Naive B cell (primary cell): ENCODE measurements at places on chromosomes 3 and 15.

DNA sequence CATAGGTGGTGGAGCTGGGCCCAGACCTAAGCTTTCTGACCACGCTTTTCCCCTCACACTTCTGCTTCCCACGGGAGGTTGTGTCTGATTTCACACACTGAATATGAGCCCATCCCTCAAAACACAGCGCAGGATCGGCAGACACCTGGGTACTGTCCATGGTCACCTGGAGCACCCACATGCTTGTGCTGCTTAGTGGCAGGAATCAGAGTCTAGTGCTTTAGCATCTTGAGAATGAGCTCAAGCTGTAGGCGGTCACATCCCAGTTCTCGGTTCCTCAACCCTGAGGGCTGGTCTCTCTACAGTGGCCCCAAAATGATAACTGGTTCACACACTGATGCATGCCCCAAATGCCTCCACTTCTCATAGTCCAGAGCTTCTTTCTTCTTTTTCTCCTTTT lies 111.0 kb downstream of the SEMA5B start:
- DNase-seq = no peak

GRCh38 chr3:181076558-181076957 lies 87.0 kb upstream of the DNAJC19 start:
- DNase-seq = no peak

GRCh38 chr3:4421121-4421520 lies 45.9 kb downstream of the SUMF1 start:
- no peak for DNase-seq

GRCh38 chr3:74442683-74443082 lies 171.8 kb downstream of the CNTN3 start:
- no peak for DNase-seq

DNA sequence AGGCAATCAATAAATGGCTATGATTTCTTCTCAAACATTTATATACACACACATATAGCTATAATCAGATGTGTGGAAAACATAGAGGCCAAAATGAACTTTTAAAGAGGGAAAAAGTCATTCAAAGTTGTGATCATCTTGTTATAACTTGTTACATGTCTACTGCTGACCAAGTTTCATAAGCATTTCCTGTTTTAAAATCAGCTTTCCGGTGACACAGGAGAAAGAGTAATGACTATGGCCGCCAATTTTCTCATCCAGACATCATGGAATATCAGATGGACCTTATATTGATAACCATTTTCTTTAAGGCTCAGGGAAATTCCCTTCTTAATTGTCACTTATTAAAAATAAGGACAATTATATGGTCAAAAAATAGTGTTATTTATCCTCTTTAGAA lies 71.7 kb upstream of the AGTR1 start:
- DNase-seq = no peak

- no peak for DNase-seq
Measured at GRCh38 chr15:67820992-67821783, 4.1 kb upstream of the SKOR1 start.

- DNase-seq = peak; percentile 7
Measured at GRCh38 chr15:29139540-29140459, 129.8 kb downstream of the NSMCE3 start.

GRCh38 chr3:160616311-160616710 lies 50.9 kb upstream of the KPNA4 start:
- no peak for DNase-seq

- DNase-seq = no peak
Measured at GRCh38 chr3:65902304-65902793, 136.4 kb downstream of the MAGI1 start.

- no peak for DNase-seq
Measured at GRCh38 chr3:15797642-15798303, at the start of gene ANKRD28. Gene ANKRD28 (minus strand): TSS chr3:15797979. CDS start chr3:15796521, 1,458 bp downstream.

DNA sequence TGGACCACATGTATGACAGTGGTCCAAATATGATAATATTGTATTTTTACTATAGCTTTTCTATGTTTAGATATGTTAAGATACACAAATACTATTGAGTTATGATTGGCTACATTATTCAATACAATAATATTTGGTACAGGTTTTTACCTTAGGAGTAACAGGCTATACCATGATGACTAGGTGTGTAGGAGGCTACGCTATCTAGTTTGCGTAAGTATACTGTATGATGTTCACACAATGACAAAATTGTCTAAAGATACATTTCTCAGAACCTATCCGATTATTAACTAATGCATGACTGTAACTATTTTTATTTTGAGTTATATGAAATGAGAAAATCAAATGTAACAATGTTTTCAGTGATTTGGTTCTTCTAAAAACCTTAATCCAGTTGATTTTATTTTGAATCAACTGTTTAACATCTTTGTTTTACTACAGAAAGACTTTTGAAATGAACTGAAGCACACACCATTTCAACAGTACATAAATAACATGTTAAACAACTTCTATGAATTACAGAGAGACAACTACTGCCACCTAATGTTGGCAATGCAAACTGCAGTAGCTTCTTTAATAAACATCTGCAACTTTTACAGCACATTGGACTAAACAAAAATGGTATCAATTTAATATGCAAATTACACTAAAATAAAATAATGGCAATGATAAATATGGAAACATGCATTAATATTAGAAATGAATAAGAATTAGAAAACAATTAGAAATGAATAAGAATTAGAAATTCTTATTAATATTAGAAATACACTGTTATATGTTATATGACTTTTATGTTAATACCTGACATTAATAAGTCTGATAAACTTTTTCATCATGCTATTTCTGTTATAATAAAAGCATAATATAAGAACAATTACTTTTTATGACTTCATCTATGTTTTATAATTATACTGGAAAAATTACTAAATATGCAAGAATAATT lies 255.7 kb downstream of the MBNL1 start:
- DNase-seq = peak; percentile 46

- DNase-seq = no peak
Measured at GRCh38 chr15:35150361-35150760, 65.3 kb upstream of the NANOGP8 start.

GRCh38 chr3:6935970-6936369 lies 75.1 kb downstream of the GRM7 start:
- DNase-seq = no peak

DNA sequence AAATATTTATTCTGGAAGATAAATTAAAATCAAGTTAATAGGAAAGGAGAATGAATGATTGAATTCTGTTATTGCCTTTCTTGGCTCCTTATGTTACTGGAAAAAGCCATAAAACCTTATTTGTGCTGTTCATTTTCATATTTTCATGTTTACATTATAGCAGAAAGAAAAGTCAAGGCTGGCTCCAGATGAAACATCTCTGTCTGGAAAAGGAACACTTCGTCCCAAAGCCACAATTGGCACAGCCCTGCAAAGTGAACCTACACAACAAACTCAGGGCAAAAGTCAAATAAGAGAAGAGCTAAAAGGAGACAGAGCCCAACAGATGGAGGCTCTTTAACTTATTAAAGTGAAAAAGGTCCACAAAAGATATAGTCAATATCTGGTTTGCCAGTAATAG lies 73.4 kb downstream of the GTPBP8 start:
- DNase-seq = no peak

- DNase-seq = no peak
Measured at GRCh38 chr3:182284793-182285192, 508.5 kb upstream of the ATP11B start.

DNA sequence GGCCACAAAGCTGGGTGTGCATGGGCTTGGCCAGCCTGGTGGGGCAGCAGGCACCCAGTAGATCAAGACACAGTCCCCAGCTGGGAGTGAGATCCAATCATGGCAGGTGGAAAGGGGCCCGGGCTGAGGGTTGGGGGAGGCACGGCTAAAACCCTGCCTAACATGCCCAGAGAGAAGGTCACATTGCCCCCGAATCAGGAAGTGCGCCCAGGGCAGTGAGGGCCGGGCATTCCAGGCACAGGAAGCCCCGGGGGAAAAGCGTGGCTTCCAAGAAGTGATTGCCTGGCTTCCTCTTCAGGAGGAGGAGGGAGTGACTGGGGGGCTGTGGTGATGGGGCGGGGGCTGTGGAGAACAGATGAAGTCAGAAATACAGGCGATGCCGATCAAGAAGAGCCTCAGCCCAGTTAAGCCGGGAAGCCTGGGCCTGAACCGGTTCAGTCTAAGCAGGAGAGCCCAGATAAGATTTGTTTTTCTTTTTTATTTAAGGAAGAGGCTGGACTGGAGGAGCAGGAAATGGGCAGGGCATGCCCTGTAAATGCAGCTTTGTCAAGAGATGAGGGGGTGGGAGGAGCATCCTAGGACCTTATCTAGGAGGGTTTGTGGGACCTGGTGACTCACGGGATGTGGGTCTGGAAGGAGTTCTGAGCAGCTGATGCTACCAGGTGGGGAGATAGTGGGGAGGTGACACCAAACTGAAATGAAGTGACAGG lies 83.9 kb downstream of the CHSY1 start:
- DNase-seq = peak; percentile 14

GRCh38 chr3:69309814-69310213 lies 76.1 kb downstream of the FRMD4B start:
- DNase-seq = no peak

DNA sequence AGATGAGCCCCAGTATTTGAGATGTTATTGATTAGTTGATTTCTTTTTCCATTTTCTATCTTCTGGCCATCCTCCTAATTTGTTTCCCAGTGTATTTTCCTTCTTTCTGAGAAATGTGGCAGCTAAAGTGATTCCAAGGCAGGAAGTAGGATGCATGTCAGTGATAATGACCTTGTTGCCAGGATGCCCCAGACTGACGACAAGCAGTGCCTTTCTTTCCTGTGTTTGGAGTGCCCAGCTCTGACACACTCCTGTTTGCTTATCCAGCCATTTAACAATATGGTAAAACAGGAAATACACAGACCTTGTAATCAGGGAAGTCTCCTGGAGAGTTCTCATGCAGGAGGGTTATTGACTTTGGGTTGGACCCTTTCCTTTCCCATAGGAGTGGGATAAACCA lies 20.4 kb downstream of the TMOD2 start:
- DNase-seq = no peak

- no peak for DNase-seq
Measured at GRCh38 chr3:148079370-148079769, 618.3 kb upstream of the AGTR1 start.

DNA sequence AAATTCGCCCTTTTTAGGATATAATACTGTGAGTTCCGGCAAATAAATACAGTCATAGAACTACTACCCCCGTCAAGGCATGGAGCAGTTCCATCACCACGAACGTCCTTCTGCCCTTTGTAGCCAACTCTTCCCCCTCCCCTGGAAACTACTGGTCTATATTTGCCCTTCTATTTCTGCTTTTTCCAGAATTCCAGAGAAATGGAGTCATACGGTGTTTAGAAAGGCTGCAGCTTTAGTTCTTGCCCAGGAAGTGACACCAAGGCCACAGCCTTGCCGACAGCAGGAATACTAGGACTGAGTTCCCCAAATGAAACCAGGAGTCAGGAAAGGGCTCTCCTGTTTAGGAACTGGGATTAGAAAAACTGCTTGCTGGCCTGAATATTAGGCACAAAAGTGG lies 291.2 kb downstream of the FAM43A start:
- no peak for DNase-seq

- no peak for DNase-seq
Measured at GRCh38 chr3:184320104-184320445, 5.7 kb downstream of the EIF4G1 start.

DNA sequence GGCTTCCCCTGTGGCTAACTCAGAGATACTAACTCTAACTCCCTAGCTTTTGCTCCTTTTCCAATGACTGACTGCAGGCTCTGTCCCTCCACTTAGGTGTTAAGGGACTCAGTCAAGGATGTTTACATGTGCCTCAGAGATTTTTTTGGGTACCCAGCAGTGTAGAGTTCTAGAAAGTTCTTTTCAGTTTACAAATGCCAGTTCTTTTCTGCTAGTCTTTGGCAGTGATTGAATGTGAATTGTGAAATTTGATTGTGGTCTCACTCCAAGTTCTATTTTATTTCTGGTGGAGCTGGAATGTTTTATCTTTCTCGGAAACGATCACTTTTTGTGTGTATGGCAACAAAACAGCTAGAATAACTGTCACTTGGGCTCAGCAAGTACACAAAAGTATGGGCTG lies 60.6 kb downstream of the IL1RAP start:
- DNase-seq = no peak

GRCh38 chr3:20406611-20407011 lies 220.6 kb upstream of the SGO1 start:
- DNase-seq = no peak

DNA sequence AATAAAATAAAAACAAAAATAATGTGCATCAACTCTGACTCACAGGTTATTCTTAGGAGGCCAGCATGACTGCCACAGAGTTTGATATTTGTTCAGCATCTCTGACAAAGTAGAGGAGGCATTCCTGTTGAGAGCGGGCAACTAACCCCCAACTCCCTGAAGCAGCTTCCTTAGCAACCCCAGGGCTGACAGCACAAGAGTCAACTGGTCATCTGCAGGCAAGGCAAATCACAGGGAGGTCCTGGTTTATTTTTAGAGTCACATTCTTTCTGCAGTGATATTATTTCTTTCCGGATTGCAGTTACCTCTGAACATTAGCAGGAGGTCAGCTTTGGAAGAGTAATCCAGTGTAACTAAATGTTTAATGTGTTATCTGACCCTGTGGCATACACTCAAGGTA lies 273.0 kb downstream of the PLCL2 start:
- no peak for DNase-seq

DNA sequence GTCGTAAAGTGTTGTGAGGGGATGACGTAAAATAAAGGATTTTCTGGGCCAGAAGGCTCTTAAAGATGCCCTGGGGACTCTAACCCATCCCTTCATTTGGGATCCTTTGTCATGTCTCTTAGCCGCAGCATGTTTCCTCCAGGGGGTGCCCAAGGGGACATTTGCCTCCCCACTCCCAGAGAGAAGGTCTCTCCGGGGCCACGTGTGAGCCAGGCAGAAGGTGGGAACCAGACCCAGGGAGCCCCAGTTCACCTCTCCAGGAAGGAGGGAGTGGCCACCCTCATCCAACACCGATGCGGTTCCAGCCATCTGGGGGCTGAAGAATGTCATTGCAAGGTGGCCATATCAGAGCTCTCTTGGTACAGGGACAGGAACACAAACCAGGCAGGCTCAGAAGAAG lies 25.2 kb downstream of the ST8SIA2 start:
- no peak for DNase-seq

GRCh38 chr3:102536456-102536855 lies 101.6 kb downstream of the ZPLD1 start:
- peak; percentile 4 for DNase-seq
